ENCODE measurements at places on chromosomes 12 and 14.
A peak's percentile ranks its signal among the peaks of the same experiment; 100 is the strongest.

- DNase-seq = no peak
These were observed 39.0 kb downstream of the SLC38A4 start for GRCh38 chr12:46786774-46787173.

GRCh38 chr12:92144631-92145480, 790 bp downstream of the BTG1 start:
- peak; percentile 80 for DNase-seq

DNA sequence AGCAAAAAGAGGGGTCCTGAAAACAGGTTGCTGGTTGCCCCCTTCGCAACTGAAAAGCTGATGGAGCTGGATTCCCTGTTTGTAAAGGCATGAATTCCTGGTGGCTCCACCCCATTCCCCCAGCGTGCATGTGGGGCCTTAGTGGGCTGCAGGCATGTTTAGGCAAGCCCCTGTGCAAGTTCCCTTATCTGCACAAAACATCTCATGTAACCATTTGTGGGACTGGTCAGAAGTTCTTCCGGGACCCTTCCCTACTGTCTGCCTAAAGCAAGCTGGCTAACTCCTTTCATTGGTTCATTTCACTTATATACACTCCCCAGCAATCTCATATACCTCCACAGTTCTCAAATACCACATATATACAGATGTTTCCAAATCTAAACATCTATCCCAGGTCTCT, 24.0 kb upstream of the HIGD1C start:
- DNase-seq = no peak

GRCh38 chr12:129069886-129070285, 216.6 kb downstream of the GLT1D1 start:
- peak; percentile 21 for DNase-seq

- no peak for DNase-seq
These were observed 80.3 kb downstream of the WDR20 start for GRCh38 chr14:102220031-102220430.

DNA sequence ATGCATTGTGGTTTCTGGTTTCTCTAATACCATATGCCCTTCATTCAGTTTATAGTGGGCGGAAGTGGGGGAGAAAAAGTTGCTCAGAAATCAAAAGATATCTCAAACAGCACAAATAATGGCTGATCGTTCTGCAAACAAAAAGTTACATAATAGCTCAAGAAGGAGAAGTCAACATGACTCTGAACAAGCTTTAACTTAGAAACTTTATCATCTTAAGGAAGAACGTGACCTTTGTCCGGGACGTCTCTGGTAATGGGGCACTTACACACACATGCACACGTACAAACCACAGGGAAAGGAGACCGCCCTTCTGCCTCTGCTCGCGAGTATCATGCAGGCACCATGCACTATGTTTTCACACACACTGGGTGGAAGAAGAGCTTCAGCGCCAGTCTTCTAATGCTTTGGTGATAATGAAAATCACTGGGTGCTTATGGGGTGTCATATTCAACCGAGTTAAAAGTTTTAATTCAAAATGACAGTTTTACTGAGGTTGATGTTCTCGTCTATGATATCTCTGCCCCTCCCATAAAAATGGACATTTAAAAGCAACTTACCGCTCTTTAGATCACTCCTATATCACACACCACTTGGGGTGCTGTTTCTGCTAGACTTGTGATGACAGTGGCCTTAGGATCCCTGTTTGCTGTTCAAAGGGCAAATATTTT, 4.7 kb downstream of the FOS start:
- no peak for DNase-seq

DNA sequence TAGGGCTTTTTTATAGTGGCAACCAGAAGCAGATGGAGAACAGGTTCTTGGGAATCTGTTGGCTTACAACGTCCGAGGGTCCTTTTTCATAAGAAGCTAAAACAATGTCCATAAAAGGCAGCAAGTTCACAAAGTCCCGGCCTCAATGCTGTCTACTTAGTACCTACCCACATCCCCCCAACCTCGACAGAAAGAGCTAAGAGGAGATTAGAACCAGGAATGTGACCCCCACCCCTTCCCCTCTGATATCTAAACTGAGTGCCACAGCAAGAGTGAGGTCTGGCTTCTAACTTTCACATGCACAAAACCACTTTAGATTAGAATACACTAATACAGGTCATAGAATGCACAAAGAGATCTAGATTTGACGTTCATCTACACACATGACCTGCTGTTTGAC, 4.5 kb downstream of the DPF3 start:
- no peak for DNase-seq

DNA sequence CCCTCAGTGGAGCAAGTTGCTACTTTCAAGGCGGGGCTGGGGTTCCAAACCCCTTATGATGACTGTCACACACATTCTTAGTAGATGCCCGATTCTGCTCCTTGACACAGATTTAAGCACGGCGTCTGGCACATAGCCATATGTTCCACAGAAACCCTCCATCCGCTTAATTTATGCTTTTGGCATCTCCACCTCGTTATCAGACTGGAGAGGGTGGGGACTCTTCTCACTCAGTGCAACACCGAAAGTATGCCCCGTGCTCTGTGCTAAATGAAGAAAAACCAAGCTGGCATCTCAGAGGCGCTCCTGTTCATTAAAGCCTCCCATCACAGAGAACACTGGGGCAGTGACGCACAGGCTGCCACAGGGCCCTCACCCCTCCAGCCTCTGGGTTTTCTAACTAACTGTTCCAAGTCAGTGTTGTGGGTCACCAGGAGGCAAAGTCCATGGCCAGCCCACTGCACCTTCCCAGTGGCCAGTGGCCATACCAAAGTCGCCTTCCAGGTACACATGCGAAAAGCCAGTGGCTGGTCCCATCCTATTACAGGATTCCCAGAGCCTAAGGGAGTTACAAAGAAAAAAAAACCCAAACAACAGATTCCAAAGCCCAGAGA, 27.3 kb downstream of the CCDC88C start:
- DNase-seq = no peak

DNA sequence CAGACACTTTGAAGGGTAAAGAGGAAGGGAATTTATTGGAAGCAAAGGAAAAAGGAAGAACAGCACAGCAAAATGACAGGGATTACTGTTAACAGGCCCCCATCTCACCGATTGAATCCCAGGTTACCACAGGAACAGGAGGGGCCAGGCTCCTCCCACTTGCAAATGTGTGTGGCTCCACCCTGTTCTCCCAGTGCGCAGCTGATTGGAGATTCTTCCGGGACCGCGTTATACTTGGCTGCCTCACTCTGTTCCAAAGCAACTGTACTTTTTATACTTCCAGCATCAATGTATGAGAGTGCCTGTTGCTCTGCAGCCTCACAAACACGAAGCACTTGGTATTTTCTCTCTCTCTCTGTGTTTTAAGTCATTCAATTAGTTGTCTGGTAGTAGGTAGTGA, 273.6 kb upstream of the MDGA2 start:
- DNase-seq = no peak

DNA sequence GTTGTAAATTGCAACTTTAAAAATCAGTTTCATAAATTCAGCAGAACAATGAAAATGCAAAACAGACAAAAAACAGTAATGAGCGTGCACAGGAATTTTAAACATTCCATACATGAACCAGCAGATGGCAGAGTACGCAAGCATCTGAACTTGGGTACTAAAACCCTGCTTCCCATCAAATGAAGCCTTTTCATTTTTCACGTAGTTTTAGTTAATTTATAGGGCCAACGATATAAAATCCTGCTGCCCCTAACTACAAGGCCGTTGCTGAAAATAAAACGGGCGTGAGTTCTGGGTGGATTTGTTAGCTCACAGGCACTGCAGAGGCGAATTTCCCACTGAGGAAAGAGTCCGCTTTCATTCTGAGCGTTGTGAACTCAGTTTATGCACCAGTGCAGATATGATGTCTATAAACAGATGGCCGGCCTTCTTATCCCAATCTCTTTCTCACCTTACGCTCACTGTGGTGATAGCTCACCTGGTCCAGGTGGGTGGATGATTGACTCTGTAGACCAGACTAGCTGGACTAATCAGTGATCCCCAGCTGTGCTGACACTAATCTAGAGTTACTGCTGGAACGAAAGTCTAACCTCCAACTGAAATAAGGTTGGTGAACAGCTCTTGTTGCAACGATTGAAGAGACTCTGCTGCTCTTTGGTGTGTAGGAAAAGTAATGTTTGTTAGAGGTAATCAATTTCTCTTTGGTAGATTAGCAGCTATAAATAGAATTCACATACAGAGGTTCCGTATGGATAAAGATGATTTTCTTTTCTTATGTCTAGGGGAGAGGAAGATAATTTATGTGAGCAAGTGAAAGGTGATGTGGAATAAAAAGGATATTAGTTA, 89.2 kb downstream of the PDZRN4 start:
- DNase-seq = peak; percentile 85

All from NCI-H510A treated with DMSO at 0.1 percent for 48 hours (cell line).